ENCODE measurements at places on chromosomes 2 and 18.

DNA sequence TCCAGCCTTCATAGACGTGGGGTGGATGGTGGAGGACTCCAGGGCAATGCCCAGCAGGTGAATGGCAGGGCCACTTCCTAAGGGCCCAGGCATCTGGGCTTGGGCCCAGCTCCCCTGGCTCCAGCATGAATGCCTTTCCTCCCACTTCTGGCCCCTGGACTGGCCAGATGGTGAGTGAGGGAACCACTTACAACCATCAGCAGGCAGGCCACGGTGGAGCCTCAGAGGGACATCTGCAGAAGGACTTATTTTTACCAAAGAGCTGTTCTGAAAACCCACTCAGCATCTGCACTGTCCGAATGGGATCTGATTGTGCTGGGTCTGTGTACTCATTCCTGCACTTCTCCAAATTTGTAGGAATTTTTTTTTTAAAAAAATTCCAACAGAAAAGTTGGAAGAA is 69.6 kb downstream of the SNTG2 start:
- no peak for DNase-seq

GRCh38 chr2:44192646-44193045 is 24.0 kb downstream of the PPM1B start:
- no peak for DNase-seq

DNA sequence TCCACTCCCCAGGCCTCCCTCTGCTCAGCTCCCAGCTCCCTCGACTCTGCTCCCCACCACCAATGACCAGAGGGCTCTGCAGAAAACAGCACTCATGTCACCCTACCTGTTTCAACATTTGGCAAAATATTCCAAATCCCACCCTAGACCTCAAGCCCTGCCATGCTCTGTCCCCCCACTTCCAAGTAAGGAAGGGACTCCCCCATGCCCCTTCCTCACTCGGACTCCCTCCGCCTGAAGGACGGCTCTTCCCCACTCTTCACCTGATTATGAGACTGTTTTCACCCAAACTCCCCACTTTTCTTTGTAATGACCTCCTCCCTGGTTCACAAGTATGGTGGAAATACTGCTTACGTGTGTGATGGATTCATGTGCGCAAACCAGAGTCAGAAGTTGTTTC is 208.4 kb downstream of the MGAT5 start:
- no peak for DNase-seq

DNA sequence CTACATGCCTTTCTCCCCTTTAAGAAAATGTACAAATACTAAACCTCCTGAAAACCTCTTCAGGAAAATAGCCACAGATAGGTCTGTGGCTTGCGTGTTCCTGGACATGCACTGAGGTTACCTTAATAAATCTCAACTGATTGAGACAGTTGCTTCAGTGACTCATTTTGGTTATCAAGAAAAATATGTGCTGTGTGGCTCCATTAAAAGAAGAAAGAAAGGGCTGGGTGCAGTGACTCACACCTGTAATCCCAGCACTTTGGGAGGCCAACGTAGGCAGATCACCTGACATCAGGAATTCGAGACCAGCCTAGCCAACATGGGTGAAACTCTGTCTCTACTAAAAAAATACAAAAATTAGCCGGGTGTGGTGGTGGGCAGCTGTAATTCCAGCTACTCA is 27.1 kb downstream of the CREG2 start:
- DNase-seq, result no peak

- peak; percentile 7 for DNase-seq
These were observed 1.1 kb downstream of the MYCN start for GRCh38 chr2:15941481-15941850.

DNA sequence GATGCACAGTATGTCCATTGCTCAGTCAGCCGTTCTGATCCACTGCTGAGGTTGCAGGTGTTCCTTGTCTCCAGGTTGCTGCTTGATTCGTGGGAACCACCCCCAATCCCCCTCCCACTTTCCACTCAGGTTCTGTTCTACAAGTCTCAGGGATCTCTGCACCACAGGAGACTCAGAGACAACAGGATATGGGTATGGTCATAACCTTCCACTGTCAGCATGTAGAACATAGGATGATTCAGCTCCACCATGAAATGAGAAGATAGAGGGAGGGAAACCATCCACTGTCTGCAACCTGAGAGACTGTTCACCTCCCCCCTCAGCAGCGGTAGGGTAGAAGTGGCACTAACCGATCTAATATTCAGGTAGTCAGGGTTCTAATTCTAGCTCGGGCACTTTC is 19.0 kb upstream of the KLF7 start:
- no peak for DNase-seq

DNA sequence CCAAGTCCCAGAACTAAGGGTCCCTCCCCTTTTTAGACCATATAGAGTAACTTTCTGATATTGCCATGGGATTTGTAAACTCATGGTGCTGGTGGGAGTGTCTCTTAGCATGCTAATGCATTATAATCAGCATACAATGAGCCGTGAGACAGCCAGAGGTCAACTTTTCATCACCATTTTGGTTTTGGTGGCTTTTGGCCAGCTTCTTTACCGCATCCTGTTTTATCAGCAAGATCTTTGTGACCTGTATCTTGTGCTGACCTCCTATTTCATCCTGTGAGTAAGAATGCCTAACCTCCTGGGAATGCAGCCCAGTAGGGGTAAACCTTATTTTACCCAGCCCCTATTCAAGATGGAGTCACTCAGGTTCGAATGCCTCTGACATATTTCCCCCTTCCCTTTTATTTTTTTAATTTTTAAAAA is 148.2 kb downstream of the PHLPP1 start:
- DNase-seq, result no peak

DNA sequence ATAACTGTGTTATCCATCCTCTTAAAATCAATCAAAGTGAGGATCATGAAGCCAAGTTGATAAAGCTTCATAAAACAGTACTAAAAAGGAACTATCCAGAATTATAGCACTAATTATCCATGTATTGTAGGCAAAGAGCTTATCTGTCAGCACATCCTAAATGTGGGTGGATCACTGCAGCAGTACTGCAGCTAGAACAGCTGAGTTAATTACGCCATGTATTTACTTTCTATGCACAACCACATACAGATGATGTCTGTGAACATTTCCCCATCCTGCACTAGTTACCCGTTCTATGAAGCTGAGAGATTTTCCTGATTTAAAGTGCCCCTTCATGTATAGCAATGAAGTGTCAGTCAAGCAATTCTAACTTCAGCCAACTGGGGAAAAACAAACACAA is 96.6 kb downstream of the RAPH1 start:
- DNase-seq, result no peak

DNA sequence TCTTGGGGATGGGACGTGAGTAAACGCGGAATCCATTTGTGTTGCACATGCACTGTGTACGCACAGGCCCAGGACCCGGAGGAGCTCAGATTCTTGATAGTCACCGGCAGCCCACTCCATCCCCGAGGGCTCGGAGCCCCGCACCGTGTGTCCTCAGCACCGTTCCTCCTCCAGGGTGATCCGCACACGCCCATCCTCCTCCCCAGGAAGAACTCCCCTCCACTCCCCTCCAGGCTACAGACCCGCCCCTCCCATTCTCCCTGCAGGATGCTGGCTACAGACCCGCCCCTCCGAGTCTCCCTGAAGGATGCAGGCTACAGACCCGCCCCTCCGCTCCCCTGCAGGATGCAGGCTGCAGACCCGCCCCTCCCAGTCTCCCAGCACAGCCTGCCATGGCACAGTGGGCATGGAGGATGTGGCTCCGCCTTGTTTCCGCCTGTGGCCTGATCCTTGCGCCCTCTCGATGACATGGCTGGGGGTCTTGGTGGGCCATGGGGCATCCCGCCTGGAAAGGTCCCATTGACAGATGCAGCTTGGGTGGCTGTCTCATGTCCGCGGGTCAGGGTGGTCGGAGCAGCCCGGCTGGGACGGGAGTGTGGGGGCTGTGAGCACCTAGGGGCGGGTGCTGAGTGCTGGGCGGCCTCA is 14.1 kb downstream of the CTDP1 start:
- DNase-seq, result no peak
